SK-N-SH (cell line): ENCODE measurements at places on chromosomes 1 and 21.

GRCh38 chr1:175129182-175129581 is 61.5 kb downstream of the TNN start:
- DNase-seq = no peak

DNA sequence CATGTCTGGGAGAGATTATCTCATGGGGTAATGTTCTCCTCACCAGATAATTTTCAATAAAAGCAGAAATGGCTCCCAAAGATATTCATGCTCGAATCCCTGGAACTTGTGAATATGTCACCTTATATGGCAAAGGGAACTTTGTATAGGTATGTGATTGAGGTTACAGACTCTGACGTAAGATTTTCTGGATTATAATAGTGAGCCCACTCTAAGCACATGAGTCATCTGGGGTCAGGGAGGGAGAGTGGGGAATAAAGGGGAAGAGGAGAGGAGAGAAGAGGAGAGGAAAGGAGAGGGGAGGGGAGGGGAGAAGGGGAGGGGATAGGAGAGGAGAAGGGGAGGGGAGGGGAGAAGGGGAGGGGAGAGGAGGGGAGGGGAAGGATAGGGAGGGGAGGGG is 1193.9 kb downstream of the PLA2G4A start:
- no peak for DNase-seq

DNA sequence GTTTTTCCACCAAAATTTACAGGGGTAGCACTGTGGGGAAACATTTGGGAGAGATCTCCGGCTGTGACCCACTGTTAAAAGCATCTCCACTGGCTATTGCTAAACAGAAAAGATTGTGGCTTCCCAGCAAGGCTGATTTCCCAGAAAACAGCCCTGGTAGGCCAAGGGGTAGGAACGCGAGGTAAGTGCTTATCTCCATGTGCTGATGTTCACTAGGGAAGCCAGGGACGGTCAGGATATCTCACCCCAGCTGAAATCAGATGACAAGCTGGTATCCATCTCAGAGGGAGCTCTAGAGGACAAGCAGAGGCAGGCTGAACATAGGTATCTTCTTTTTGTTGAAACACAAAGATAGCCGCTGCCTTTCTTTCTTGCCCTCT is 63.6 kb downstream of the MIS18A start:
- DNase-seq = no peak

GRCh38 chr1:210294999-210295745 is 33.5 kb upstream of the HHAT start:
- peak; percentile 70 for DNase-seq

DNA sequence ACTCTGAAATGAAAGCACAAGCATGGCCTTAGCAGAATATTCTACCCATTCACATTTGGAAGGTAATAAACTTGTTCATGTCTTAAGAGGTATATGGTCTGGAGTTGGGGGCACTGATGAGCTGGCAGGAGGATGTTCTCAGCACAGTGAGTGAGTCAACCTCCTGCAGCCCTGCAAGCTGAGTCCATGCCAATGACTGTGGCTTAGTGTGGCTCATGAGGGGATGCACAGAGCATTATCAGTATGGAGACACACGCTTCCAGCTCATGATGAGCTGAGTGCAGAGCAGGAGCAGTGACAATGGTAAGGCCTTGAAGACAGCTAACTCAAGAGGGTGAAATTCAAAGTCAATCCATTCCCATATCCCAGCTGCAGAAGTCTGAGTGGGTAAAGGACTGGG is 102.3 kb downstream of the TNFSF18 start:
- no peak for DNase-seq

GRCh38 chr21:42756580-42757250 is 103.3 kb downstream of the PDE9A start:
- DNase-seq = no peak

DNA sequence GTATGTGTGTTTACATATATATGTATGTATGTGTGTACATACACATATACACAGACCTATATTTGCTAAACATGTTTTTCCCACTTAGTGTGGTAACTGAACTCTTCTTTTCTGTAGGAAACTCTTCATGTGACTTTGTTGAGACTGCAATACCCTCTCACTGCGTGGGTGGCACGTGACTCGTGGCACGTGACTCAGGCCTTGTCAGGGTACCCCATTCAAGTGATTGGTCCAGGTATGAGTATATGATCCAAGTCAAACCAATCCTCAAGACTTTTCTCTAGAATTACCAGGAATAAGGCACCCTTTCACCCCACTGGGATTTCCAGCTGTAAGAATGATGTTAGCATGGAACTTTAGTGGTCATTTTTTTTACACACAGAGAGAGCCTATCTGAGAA is 149.2 kb upstream of the KCNK2 start:
- DNase-seq = no peak

DNA sequence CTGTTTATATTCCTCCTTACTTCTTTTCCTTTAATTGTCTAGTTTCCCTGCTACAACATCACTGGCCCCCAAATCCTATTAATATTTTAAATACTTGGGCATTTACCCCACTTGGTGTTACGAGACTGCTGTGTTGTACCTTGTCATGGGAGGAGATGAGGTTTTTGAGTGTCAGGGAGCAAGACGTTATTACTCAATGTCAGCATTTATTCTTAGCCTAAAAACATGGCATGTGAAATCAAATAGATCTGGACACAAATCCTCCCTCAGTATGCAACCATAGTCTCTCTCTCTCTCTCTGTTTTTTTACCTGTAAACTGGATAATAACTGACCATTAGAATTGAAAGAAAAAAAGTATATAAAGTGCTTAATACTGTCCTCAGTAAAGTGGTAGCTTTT is 4.6 kb downstream of the LRRC8B start:
- no peak for DNase-seq
